ENCODE measurements at places on chromosomes 5 and 9. TPM values are rescaled to one million over a fixed set of nuclear protein-coding genes. Genes with fewer than 3 reads are reported as not detected.

DNA sequence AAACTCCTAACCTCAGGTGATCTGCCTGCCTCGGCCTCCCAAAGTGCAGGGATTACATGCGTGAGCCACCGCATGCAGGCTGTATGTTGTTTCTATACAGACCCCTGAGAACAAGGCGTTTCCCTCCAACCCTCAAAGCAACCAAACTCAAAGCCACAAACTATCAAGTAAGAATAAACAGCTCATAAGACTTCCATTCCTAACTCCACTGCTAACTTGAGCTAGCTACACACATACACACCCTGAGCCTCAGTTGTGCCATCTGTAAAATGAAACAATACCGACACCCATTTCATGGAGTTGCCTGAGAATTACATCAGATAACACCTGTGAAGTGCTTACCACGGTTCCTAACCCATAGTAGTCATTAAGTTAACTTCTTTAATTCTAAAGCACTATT is 70.8 kb downstream of the SERINC5 start:
- H3K4me1 ChIP-seq, result peaks cover 12% of the 10 kb centered on the region
- H3K27me3 ChIP-seq, result no peaks in the 10 kb centered on the region
- DNase-seq, result no peak
- H3K4me3 ChIP-seq, result no peak overlapping the region
- H3K27ac ChIP-seq, result no peak overlapping the region

Gene TOR4A
- 7.5 TPM for total RNA-seq

- H3K4me3 ChIP-seq, result no peak overlapping the region
- no peaks in the 10 kb centered on the region for H3K27me3 ChIP-seq
- H3K36me3 ChIP-seq, result no peaks in the 10 kb centered on the region
- no peak for DNase-seq
These were observed 37.8 kb upstream of the ARRDC3 start for GRCh38 chr5:91420879-91421278.

Gene CCL27
- total RNA-seq, result not detected

DNA sequence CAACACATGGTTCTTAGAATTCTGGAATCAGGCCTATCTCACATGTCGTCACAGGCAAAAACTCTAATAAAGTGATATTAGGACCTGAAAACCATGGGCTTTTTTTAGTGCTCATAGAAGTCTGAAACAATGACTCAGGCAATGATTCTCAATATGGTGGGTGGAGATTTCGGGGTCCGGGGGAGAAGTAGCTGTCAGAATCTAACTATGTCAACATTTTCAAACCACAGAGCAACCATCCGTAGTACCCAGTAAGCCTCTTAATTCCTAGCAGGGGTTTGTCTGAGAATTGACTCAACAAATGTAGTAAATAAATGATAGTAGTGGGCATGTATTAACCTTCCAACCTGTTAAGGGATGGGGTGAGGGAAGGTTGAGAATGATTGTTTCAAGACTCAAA is 2.6 kb downstream of the AMACR start:
- H3K4me3 ChIP-seq, result no peak overlapping the region
- no peaks in the 10 kb centered on the region for H3K27me3 ChIP-seq
- peaks cover 2% of the 10 kb centered on the region for H3K4me1 ChIP-seq
- no peak overlapping the region for H3K27ac ChIP-seq
- DNase-seq, result no peak

Gene FAM78A
- 2.4 TPM for total RNA-seq

GRCh38 chr9:108271646-108272348 is 584.0 kb downstream of the ACTL7B start:
- H3K36me3 ChIP-seq, result no peaks in the 10 kb centered on the region
- H3K4me3 ChIP-seq, result no peak overlapping the region
- H3K27me3 ChIP-seq, result no peaks in the 10 kb centered on the region
- H3K4me1 ChIP-seq, result peaks cover 2% of the 10 kb centered on the region
- no peak for DNase-seq

Gene DMGDH
- total RNA-seq, result 5.6 TPM

- H3K4me1 ChIP-seq, result no peaks in the 10 kb centered on the region
- H3K27me3 ChIP-seq, result no peaks in the 10 kb centered on the region
- H3K36me3 ChIP-seq, result no peaks in the 10 kb centered on the region
- H3K27ac ChIP-seq, result no peak overlapping the region
These were observed 48.9 kb downstream of the PAX5 start for GRCh38 chr9:36985061-36985768.

All from ovary (tissue), 10 donors.